Lung (tissue), 17 donors: ENCODE measurements at places on chromosomes 7 and 10. TPM values are rescaled to one million over a fixed set of nuclear protein-coding genes. Genes with fewer than 3 reads are reported as not detected.

Gene COBL
- polyA plus RNA-seq = 8.3 TPM

Gene SUMF2
- 92.1 TPM for polyA plus RNA-seq

Gene CHRM2
- polyA plus RNA-seq = 0.71 TPM

Gene FAM20C
- 68.0 TPM for polyA plus RNA-seq

Gene NME8
- polyA plus RNA-seq = 0.65 TPM

Gene OR2A42
- 0.02 TPM for polyA plus RNA-seq

Gene TRIM74
- polyA plus RNA-seq = 0.53 TPM

Gene MYL10
- polyA plus RNA-seq = not detected

Gene FFAR4
- 2.5 TPM for polyA plus RNA-seq

Gene TUBB8
- polyA plus RNA-seq = 0.27 TPM

Gene HECW1
- 0.05 TPM for polyA plus RNA-seq

Gene INTS15
- 20.2 TPM for polyA plus RNA-seq

Gene PFKP
- polyA plus RNA-seq = 15.1 TPM

Gene AGK
- 17.6 TPM for polyA plus RNA-seq

Gene LIPF
- 0.22 TPM for polyA plus RNA-seq
